Activated T-cell treated with anti-CD3 and anti-CD28 coated beads, Interleukin-2, amount 50 U/mL, for 4 hours (primary cell): ENCODE measurements at places on chromosomes 7 and 10. TPM values are rescaled to one million over a fixed set of nuclear protein-coding genes. Genes with fewer than 3 reads are reported as not detected.

- no peak for DNase-seq
These were observed 65.8 kb downstream of the POU6F2 start for GRCh38 chr7:39043531-39043930.

GRCh38 chr7:106255246-106255645 lies 29.5 kb downstream of the NAMPT start:
- DNase-seq, result no peak

- no peak for DNase-seq
These were observed 264.7 kb upstream of the PPP2R2D start for GRCh38 chr10:131636116-131636515.

- no peak for DNase-seq
These were observed 133.2 kb downstream of the WDR37 start for GRCh38 chr10:1189166-1190051.

- no peak for DNase-seq
These were observed 28.8 kb upstream of the INPP5A start for GRCh38 chr10:132508581-132509443.

GRCh38 chr7:82677493-82677892 lies 233.9 kb upstream of the CACNA2D1 start:
- peak; percentile 22 for DNase-seq

DNA sequence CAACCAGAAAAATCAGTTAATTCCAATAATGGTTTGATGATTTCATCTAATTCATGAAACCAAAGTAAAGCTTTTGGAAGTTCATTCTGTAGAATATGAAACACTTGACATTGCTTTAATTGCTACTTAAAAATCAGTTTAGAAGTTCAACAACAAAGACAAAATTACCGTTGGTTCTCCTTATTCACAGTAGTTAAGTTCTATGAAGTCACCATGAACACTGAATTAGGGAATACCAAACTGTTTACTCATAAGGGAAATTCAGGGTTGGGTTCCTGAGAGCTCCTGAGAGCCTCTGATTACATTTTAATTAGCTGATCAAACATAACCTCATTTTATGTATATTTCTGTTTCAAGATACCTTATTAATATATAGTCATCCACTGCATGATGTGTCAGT lies 46.2 kb downstream of the ZNF438 start:
- no peak for DNase-seq

- DNase-seq, result no peak
These were observed 202.9 kb downstream of the ZNF248 start for GRCh38 chr10:37654466-37654865.

GRCh38 chr10:22344249-22344648 lies 1.0 kb upstream of the SPAG6 start:
- no peak for DNase-seq

- no peak for DNase-seq
These were observed 1.8 kb downstream of the IGFBP3 start for GRCh38 chr7:45919231-45919784.

- DNase-seq, result no peak
These were observed 36.7 kb upstream of the EFCAB10 start for GRCh38 chr7:105618016-105618296.

- no peak for DNase-seq
These were observed 20.0 kb downstream of the PDSS1 start for GRCh38 chr10:26717476-26717875.

GRCh38 chr7:159005618-159006017 lies 139.0 kb downstream of the VIPR2 start:
- no peak for DNase-seq

DNA sequence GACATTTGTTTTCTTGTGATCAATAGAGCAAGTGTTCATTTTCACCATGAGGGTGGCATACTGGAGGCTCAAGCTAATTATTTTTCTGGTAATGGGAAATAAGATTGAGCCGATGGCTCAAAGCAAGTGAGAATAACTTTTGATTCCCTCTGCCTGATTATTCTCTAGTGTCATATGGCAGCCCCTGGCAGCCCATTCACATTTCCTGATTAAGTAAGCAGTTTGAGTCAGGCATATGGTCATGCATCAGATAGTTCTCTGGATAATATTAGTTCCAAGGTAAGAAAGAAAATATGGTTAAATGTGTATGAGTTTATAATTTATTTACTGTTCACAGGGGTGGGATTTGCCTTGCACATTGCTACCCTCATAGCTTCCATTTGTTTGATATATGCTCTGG lies 109.2 kb downstream of the DYNC1I1 start:
- no peak for DNase-seq

DNA sequence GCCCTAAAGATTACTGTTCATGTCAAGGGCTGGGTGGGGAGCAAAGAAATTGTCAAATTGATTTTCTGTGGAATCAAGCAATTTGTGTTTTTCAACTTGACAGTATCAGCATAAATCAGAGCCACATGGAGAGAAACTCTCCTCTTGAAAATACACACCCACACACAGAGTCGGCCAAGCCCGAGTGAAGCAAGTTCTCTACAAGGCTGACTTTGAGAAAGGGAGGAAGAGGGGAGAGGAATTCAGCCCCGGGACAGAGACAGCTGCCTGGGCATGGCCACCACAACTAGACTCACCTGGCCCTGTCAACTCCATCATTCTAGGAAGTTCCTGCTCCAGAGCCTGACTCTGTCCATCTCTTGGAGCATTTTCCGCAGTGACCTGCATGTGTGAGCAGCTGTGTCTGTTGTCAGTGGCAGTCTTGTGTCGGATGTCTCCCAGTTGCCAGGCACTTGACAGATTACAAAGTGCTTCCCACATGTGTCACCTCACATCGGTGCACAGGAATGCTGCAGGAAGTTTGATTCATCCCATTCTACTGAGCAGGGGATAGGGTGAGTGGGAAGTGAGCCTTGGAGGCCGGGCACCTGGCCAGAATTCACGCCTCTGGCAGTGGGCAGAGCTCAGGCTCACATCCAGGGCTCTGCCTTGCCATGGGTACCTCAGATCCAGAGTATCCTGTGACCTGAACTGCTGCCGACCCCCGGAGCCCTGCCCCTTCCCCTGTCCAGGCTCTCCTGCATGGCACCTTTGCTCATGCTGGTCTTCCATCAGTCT lies 37.9 kb downstream of the ADAM12 start:
- no peak for DNase-seq

DNA sequence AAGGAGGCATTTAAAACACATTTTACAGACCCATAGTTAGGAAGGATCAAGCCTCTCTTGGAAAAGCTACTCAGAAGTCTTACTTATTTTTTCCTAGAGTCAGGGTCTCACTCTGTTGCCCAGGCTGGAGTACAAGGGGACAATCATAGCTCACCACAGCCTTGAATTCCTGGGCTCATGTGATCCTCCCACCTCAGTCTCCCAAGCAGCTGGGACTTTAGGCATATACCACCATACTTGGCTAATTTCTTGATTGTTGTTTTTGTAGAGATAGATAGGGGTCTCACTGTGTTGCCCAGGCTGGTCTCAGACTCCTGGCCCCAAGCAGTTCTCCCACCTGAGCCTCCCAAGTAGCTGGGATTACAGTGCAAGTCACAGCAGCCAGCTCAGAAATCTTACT lies 354.7 kb upstream of the GALNT17 start:
- no peak for DNase-seq

DNA sequence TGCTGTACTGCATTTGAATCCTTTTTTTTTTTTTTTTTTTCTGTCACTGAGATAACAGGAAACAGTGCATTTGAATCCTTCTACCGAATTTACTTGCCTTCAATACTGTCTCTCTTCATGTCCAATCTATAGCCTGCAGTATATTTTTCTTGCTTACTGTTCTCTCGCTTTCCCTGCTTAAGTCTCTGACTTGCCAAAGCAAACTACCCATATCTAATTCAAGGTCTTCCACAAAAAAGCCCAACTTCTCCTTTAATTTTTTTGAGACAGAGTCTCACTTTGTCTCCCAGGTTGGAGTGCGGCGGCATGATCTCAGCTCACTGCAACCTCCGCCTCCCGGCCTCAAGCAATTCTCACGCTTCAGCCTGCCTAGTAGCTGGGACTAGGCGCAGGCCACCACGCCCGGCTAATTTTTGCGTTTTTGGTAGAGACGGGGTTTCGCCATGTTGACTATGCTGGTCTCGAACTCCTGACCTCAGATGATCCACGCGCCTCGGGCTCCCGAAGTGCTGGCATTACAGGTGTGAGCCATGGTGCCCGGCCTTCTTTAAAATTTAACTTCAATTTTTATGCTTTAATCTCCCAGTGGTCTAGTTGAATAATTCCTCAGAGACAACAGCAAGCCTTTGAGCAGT lies 882 bp downstream of the PDCD11 start:
- DNase-seq, result no peak

- DNase-seq, result no peak
These were observed 256.6 kb upstream of the GLI3 start for GRCh38 chr7:42493436-42494198.

- DNase-seq, result no peak
These were observed 6.5 kb upstream of the HERPUD2 start for GRCh38 chr7:35701287-35701900.

DNA sequence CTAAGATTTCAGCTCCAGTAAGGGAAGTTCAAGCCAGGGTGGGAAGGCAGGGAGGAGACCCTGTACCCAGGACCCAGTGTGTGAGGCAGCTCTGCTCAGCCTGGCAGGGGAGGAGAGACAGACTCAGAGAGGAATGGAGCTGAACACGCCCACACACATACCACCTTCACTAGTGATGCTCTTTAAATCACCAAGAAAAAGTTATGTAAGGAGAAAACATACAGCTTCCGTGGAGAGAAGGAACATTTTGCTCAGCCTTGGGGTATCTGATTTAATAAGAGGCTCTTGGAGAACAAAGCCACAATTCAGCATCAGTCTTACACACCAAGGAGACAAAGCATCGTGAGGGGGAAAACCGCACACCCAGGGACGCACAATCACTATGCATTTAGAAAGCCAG lies 62.9 kb downstream of the PRKAG2 start:
- no peak for DNase-seq

DNA sequence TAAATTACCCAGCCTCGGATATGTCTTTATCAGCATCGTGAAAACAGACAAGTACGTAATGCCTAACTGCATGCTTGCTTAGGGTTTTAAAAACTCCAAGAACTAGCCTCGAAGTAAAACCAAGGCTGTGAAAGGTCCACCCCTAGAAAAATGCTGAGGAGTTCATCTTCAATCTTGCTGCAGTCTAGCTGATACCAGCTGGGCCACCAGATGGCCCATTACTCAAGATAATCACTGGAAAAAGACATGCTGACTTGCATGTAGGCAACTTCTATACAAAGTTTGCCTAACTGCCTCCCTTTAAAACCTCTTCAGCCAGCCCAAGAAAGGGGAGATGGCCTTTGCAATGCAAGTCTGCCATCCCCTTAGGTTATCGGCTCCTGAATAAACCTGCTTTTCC lies 614.1 kb downstream of the GALNT17 start:
- DNase-seq, result no peak

DNA sequence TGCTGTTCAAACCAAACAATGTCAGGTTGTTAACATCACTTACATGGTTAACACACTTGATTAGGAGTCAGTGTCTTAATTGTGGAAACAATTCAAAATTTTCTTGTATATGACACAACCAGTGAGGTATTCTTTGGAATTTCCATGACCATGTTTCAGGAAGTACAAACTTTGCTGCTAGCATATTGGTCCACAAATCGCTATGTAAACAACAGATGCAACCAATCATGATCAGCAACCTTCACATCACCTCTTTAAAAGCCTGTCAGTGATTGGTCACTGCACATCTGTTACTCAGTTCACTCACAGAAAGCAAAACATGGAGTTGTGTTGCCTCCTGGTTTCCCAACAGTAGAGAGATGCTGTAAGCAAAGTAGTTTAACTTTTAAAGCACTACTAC lies 108.9 kb upstream of the FAM3C start:
- no peak for DNase-seq

DNA sequence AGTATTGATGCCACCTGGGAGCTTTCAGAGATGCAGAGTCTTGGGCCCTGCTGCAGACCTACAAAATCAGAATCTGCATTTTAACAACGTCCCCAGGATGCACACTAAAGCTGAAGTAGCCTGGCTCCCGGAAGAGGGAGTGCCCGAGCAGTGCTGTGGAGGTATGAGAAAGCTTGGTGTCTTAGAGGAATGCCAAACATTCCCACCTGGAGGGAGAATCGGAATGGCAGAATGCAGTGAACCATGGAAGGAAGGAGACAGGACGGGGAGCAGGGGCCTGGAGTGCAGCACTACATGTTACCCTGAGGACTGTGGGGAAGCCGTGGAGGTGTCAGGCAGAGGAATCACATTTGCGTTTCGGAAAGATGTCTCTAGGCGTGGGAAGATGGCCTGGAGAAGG lies 90.9 kb downstream of the AOAH start:
- no peak for DNase-seq

DNA sequence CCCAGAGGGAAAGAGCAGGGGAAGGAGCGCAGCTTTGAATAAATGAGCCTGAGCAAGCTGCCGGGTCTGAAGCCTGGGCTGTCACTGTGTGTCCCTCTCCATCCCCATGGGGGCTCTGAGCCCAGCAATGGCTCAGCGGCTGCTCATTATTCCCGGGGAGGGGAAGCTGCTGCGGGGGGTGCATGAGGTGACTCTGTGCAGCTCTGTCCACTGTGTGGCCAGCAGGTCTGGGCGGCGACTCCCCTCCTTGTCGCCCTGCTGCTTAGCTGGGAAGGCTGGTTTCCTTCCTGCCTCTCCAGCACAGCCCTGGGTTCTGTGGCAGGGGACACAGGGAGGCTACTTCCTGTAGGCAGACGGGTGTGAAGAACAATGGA lies 234.2 kb downstream of the PRPF18 start:
- DNase-seq, result no peak

GRCh38 chr10:43595739-43596298 lies 10.4 kb upstream of the ZNF485 start:
- DNase-seq, result no peak

DNA sequence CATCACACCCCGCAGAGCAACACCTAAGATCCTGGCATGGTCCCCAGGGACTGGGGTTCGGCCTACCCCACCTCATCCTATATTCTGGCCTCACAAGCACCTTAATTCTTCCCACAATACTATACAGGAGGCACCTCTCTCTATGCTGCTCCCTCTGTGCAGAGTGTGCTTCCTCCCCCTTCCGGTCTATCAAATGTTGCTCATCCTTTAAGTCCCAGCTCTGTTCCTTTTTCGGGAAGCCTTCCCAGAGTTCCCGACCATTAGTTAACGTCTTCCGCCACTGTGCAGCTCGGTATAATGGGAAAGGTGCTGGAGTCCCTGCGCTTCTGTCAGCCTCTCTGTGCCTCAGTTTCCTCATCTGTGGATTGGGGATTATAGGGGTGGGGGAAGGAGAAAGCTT lies 21.8 kb downstream of the PALD1 start:
- no peak for DNase-seq

The FAM25A gene
- not detected for total RNA-seq

The AHCYL2 gene
- 7.2 TPM for total RNA-seq

The TDRD1 gene
- total RNA-seq, result 0.63 TPM

The LRIT2 gene
- total RNA-seq, result not detected

The HIPK2 gene
- total RNA-seq, result 26.1 TPM

The HMX3 gene
- not detected for total RNA-seq

The ATP6V1F gene
- 120 TPM for total RNA-seq

The GBX1 gene
- not detected for total RNA-seq

The DENND11 gene
- total RNA-seq, result 16.1 TPM

The C10orf62 gene
- not detected for total RNA-seq
